ENCODE measurements at places on chromosomes 12 and 14. TPM values are rescaled to one million over a fixed set of nuclear protein-coding genes. Genes with fewer than 3 reads are reported as not detected.

PTGER2 gene
- 250 TPM for polyA plus RNA-seq

DNA sequence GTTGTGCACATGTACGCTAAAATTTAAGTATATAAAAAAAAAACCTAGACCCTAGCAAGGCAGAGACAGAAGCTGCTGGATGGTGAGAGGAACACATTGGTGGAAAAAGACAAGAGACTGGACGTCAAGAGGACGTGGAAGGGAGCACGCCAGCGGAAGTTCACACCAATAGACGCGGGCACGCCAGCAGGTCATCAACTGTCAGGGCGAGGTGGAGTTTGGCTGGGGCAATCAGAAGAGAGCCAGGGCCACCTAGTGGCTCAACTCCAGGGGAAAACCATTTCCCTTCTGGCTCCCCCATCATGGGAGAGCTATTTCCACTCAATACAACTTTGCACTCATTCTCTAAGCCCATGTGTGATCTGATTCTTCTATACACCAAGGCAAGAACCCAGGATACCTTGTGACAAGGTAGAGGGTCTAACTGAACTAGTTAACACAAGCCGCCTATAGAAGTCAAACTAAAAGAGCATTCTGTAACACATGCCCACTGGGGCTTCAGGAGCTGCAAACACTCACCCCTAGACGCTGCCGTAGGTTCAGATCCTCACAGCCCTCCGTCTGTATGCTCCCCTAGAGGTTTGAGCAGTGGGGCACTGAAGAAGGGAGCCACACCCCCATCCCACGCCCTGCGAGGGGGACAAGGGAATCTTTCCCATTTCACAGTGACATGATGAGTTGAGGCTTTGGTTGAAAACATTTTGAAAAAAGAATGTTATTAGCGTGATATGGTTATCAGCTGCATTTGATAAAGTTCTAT is 702.7 kb downstream of the TMTC2 start:
- DNase-seq: no peak

GRCh38 chr12:78096909-78097597 is 266.4 kb downstream of the NAV3 start:
- no peak for DNase-seq

MYH6 gene
- not detected for polyA plus RNA-seq

DNA sequence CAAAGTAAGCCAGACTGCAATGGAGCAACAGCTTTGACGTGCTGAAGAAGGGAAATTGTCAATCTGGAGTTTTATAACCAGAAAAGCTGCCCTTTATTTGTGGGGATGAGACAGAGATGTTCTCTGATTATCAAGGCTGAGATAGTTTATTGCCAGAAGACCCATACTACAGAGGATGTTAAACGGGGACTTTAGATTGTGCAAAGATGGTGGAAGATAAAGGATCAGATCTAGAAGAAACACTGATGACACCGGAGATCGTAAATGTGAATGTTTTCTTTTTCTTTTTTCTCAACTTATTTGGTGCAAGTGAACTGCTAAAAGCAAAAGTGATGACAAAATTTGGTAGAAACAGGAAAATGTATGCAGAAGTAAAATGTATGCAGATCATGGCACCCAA is 178.3 kb upstream of the PLEKHG7 start:
- peak; percentile 30 for DNase-seq

GRCh38 chr14:90513161-90514014 is 116.6 kb downstream of the CALM1 start:
- DNase-seq: no peak

FOXN4 gene
- polyA plus RNA-seq: not detected

DNA sequence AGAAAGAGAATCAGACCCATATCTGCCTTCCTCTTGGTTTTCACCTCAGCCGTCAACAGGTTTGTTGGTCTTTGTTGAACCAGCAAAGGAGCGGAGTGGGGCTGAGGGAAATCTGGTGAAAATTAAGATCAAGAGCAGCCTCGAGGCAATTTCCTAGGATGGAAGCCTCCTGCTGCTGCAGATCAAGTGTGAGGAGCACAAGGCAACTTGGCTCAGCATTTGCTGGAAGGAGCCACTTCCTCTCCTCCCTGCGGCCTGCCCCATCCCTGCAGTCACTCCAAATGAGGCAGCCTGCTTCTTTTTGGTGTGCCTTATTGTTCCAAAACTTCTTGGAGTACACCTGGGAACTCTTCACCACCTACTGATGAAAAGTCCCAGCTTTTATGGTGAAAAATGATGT is 4.9 kb downstream of the TC2N start:
- DNase-seq: no peak

GRCh38 chr14:59195912-59196311 is 7.4 kb downstream of the DAAM1 start:
- DNase-seq: no peak

GRCh38 chr12:119463211-119463926 is 128.8 kb downstream of the CCDC60 start:
- no peak for DNase-seq

RARG gene
- polyA plus RNA-seq: 4.7 TPM

ALG10B gene
- polyA plus RNA-seq: 0.83 TPM

DNA sequence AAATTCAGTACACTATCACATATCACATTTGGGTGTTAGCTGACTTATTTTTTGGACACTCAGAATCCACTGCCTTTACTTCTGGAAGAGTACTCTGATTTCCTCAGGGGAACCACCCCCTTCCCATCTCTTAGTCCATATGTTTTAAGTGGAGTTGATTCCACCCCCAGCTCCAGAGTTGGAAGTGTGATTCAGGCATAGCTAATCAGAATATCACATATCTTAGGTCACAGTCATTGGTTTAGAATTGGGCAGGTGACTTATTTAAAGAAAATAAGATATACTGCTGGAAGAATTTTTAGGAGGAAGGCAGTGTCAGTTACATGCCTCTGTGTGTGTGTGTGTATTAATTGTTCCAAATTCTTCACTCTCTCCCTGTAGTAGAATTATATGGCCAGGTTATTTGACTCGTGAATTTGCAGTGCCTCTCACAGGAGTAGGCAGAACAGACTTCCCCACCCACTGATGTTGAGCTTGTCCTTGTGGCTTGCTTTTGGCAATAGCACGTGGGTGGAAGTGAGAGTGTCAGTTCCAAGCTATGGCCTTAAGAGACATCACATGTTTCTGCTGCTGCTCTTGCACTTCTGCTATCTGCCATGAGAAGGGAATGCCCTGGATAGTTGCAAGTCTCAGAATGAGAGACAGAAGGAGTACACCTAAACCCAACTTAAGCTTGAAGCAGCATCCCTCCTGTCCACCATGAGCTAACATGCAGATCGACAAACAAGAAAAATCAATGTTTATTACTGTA is 6.4 kb upstream of the GAS2L3 start:
- DNase-seq: no peak

NRXN3 gene
- not detected for polyA plus RNA-seq

GRCh38 chr14:72685456-72685855 is 208.4 kb downstream of the DPF3 start:
- no peak for DNase-seq

DNA sequence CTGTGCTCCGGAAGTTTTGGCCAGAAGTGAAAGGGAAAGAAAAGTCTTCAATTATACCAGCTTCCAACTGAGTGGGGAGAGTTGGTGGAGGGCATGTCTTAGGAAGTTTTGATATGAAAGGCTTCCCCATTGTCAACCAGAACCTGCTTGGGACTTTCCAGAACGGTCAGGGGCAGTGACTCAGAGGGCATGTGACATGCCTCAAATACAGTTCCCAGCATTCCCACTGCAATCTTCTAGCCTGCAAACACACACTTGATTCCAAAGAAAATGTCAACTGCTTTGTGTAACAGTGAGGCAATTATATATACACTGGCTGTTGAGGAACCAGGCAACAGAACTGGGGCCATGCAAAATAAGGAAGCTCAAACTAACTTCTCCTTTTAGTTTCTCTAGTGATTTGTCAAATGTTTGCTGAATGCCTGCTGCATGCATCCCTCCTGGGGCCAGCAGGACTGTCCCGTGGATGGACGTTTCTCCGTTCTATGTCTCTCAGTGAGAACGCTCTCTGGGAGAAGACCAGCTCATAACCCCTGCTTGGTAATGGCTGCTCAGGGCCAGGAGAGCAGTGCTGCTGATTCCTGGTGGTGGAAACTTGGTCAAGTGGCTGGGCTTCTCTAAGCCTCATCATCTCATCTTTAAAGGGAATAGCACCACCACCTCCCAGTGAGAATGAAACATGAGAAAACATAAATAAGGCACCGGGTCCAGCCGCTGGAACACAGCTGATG is 18.3 kb downstream of the SLC25A47 start:
- DNase-seq: no peak

ARMH4 gene
- not detected for polyA plus RNA-seq
